ENCODE measurements at places on chromosomes 2 and 18.

GRCh38 chr18:58534535-58535301 is 94.2 kb downstream of the ALPK2 start:
- no peak for DNase-seq

DNA sequence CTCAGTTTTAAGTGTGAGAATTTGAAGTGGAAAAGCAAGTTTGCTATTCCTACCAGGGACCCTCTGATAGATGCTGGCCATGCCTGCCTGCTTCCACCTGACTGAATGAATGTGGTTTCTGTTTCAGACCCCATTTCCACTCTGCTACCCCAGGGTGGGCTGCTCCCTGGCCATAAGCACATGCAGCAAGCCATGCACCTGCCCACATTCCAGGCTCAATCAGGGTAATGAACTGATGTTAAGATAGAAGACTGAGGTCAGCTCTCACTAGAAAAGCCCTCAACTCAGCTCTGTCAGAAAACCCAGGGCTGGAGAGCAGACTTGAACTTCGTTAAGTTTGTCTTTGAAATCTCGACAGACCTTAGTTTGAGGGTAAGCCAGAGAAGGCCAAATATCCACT is 333.9 kb downstream of the CYRIA start:
- no peak for DNase-seq

DNA sequence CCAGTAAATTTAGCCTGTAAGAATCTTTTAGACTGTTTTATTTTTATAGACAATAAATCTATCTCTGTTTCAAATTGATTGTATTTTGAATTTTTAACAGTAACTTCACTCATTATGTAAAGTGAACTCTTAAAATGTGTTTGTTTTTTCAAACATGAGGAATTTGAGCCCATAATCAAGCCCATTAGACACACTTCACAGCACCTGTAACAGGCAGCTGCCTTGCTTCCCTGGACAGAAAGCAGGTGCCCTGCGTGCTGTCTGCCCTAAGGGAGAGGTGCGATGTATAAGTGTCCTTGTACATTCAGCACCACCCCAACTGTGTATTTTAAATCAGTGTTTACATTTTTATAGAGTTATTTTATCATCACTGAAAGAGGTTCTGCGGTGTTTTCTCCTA is 186.5 kb upstream of the TPO start:
- DNase-seq = no peak

DNA sequence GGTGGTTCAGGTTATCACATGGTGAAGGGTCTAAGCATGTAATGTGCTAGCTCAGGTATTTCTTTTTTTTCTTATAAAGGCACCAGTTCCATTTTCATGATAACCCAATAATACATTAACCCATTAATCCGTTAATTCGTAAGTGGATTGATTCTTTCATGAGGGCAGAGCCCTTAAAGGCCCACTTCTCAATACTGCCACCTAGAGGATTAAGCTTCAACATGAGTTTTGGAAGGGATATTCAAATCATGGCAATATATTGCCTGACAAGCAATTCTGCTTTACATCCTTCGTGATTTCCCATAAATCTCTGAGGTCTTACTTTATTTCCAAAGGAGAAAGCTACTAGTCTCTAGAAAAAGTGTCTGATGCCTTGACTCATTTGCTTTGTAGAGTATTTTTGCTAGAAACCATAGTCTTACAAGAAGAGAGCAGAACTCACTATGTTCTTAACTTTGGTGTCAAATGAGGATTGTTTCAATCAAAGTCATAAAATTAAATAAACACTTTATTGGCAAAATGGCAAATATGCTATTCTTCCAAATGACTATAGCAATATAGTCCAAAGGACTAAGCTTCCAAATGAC is 271.3 kb downstream of the KCNS3 start:
- DNase-seq = peak; percentile 77

GRCh38 chr2:2557475-2557874 is 226.4 kb upstream of the MYT1L start:
- DNase-seq = no peak

DNA sequence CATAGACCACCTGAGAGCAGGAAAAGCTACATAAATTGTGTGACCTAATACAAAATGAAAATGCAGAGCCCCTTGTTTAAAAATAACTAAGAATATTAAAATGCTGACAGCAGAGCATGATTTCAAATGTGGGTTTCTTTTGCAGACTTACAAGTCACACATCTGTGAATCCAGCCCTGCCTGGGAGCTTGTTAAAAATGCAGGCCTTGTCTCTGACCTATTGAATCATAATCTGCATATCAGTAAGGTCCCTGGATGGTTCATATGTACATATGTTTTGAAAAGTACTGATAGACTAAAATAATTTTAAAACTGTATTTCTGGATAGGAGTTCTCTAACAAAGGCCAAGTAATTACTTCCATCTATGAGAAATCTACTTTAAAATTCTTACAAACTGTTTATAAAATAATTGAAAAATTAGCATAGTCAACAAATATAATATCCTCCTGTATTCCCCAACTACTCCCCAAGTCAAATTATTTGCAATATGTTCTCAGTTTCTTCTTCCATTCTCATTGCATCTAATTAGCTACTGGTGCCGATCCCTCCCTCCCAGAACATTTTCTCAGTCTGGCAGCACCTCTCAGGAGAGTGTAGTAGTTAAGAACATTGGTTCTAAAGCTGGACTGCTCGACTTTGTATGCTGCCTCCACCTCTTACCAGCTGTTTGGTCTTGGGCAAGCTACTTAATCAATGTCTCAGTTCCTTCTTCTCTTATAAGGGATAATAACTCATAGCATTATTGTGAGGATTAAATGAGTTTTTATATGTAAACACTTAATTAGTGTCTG is 1040.4 kb upstream of the CDH2 start:
- DNase-seq = no peak

GRCh38 chr2:236968880-236969534 is 116.7 kb upstream of the COPS8 start:
- DNase-seq = no peak

- peak; percentile 31 for DNase-seq
Observed at GRCh38 chr2:69300650-69301049, 86.4 kb downstream of the GFPT1 start.

GRCh38 chr2:25301453-25302352 is 40.0 kb downstream of the DNMT3A start:
- DNase-seq = peak; percentile 74

GRCh38 chr2:101349893-101350662 is 37.2 kb downstream of the CREG2 start:
- peak; percentile 56 for DNase-seq

GRCh38 chr2:235383272-235383843 is 110.5 kb upstream of the AGAP1 start:
- DNase-seq = no peak

DNA sequence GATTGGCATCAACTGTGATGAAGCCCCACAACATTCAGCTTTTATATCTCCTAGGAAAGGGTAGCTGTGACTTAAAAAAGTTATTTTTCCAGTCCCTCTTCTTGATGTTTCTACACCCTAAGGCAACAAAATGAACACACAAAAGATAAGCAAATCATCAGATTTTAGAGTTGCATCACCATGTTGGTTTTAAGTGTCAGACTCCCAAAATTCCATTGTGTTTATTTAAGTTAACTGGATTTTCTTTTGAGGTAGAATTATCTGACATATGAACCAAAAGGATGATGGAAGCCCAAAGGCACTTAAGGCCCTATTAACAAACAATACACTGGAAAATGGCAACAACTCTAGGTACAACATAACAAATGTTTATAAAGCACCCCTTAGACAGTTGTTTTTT is 261.7 kb upstream of the SLC39A10 start:
- no peak for DNase-seq

GRCh38 chr2:193219413-193219812 is 1024.7 kb upstream of the TMEFF2 start:
- DNase-seq = no peak

DNA sequence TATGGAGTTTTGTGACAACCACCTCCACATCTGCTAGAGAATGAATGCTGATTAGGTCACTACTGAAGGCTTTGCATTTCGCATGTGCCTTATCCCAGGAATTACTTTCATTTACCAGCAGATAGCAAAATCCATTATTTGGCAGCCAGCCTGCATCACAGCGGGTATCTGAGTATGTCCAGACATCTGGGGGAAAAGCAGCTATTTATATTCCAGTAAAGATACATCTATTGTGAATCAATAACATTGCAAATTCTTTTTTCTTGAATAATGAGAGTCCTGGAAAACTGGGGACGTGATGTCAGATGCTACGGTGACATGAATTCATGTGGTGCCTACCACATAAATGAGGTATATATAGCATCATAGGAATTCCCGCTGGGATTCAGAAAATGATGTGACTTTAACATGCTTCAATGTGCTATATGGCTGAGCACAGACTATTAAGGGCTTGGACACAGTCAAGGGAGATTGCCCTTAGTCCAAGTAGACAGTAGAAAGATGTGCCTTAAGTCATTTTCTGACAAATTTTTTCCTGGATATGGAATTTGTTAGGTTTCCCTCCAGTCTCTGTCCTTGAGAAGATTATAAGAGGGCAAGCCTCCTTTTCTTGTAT is 84.2 kb upstream of the CD302 start:
- DNase-seq = no peak

- DNase-seq = no peak
Observed at GRCh38 chr2:55992455-55992854, 68.9 kb upstream of the EFEMP1 start.

DNA sequence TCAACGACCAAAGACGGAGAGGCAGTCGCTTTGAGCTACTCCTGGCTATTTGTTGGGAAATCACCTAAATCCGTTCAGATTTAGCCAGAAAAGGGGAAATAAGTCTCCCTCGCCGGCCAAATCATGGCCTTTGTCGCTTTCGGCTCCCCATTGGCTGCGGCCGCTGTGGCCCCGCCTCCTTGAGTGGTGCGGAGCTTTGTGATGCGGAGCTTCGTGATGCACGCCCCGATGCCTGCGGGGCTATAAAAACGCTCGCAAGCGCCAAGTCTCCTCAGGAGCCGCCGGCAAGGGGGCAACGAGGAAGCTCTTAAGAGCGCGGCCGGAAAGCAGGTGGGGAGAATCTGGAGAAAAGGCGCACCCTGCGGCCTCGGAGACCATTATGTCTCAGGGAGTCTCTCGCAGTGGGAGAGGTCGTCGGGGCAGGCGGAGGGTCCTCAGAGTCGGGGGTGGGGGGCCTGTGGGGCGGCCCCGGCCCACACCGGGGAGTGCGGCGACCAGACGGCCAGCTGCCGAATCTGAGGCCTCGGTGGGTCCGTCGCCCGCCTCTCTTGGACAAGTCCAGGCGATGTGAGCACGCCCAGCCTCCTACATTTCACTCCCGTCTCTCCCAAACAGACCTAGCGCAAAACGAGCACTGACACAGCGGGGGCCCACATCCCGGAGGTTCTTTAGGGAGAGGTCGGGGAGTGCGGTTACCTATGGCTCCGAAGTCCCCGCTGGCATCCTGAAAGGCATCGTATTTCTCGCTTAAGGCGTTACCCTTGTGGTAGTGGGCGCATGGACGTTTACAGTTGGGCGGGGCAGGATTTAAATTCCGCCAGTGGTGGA is at the start of gene CABYR:
Gene CABYR (plus strand): TSS at position 274 of the 828 bp plus-strand sequence. CDS start 4,053 bp downstream, outside the sequence.
- peak; percentile 70 for DNase-seq

DNA sequence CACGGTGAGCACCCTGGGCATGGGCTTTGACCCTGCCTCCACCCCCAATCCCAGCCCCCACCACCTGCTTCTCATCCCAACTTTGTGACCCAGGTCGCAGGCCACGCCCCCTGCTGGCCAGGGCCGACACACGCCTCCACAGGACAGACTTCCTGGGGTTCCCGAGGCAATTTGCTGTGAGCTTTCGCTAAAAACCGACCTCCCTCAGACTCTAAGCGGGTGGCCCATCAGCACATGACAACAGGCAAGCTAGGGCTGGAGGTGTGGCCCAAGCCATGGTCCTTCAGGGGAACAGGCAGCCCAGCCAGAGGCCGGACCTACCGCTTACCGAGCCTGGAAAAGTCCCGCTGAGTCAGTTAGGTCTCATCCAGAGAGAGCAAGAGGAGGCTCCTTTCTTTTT is 31.9 kb downstream of the C1QL2 start:
- peak; percentile 60 for DNase-seq

GRCh38 chr2:234846599-234847363 is 105.0 kb upstream of the SH3BP4 start:
- no peak for DNase-seq

- DNase-seq = peak; percentile 15
Observed at GRCh38 chr18:26869640-26870039, 4.1 kb upstream of the AQP4 start.

- peak; percentile 51 for DNase-seq
Observed at GRCh38 chr2:74957886-74958273, 563 bp upstream of the POLE4 start.

GRCh38 chr2:47173986-47174732 is 19.1 kb upstream of the STPG4 start:
- DNase-seq = no peak
